Stimulated activated CD4-positive, alpha-beta T cell treated with anti-CD3 and anti-CD28 coated beads, Interleukin-12 subunit alpha, Interleukin-12 subunit beta, amount 100 ng/mL, for 24 hours (primary cell): ENCODE measurements at places on chromosomes 6 and 20.

DNA sequence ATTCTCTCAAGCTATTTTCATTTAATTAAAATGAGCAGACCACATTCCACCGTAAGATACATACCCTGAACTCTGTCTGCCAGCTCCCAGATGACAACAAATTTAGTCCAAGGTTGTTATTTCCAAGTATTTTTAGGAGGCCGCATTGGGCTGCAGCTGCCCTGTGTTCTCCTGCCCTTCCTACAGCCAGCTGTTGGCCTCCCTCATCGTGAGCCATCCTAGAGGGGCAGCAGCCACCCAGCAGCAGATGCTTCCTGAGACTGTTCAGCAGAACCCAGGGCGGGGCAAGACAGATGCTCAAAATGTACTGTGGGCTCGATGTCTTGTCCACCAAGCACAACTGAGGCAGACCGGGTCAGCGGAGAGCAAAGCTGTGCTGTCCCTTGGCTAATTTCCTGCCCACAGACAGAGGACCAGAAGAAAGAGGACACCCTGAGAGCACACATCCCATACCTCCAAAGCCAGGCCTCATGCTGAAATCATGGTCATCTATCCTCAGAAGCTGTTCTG is 16.4 kb downstream of the GABRR1 start:
- no peak for DNase-seq

DNA sequence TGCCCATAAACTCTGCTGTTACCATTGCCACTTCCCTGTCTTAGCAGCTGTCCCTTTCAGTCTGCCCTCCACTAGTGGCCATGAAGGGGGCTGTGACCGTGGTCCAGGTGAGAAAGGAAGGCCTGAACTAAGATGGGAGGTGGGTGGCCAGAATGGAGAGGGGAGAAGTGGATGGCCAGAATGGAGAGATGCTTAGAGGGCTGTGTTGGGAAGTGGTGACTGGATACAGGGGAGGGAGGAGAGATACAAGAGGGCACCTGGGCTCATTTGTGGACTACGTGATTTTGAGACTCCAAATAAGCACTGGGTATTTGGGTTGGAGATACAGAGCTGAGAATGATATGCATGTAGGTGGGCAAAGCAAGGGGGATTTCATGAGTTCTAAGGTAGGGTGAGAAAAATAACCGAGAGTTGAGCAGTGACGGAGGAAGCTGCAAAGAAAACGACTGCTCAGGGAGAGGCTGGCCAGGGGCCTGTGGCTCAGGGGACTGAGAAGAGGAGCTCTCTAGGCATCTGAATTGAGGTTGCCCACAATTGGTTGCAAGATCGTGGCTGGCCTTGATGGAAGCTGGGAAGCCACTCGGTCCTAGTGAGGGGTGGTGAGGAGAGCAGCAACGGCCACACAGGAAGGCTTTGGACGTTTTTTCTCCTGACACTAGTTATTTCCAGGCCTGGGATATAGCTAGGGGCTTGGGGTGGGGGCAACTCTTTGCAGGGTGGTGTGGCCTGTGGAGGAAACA is 36.9 kb downstream of the PANK2 start:
- no peak for DNase-seq

DNA sequence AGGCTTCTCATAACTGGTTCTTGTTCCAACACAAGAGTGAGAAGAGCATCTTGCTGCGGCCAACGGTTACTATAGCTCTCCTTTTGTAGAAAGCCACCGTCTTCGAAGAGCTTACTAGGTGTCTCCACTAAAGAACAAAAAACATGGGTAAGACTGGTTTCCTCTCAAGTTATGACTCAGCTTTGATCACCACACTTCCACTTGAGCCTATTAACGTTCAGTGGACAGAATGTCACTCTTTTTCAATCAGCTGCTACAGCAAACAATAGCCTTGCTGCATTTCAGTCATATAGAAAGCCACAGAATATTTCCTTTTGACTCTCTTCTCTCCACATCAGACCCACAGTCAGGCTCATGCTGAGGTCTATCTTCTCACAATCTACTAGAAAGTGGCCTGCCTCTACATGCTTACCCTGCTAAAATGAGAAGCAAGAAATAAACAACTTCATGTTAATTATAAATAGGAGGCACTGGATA is 243.5 kb upstream of the PREP start:
- no peak for DNase-seq

DNA sequence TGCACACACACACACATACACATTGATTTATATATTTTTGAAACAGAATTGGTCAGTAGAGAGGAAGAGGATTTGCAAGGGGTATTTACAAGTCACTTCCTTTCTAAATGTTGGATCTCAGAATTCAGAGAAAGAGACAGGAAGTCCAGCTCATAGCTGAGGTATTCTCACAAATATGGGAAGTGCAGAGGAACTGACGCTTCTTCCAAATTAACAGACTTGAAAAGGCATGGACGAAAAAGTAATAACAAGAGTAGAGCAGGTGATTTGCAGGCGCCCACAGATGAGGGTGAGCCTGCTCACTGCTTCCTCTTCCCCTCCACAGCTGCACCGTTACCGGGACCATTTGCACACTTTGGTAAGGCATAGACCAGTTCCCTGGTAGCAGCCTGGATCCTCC is 246.4 kb downstream of the PHACTR1 start:
- no peak for DNase-seq

DNA sequence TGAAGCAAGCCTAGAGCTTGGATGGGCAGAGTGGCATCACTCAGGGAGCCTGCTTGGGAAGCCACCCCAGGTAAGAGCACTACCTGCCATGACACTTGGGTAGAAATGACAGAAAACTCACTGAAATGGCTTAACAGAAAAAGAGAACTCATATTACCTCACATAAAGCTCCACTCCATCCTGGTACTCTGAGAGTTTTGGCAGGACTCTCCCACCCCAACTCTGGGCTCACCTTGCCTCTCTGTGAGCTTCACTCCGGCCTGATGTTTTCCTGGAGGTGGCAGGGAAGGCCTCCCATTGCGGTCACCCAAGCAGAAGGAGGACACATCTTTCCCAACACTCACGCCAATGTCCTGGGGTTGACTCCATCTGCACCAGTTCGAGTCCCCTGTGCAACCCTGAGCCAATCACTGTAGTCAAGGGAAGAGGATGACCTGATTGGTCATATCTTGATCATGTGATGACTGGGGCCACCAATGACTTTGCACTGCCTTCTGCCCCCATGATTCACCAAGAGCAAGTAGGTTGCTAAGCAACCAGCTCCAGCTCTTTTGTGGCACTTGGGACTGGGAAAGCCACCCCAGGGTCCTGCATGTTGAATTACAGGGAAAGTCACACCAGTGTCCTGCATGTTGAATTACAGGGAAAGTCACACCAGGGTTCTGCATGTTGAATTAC is 446.1 kb upstream of the SULF2 start:
- DNase-seq = no peak

DNA sequence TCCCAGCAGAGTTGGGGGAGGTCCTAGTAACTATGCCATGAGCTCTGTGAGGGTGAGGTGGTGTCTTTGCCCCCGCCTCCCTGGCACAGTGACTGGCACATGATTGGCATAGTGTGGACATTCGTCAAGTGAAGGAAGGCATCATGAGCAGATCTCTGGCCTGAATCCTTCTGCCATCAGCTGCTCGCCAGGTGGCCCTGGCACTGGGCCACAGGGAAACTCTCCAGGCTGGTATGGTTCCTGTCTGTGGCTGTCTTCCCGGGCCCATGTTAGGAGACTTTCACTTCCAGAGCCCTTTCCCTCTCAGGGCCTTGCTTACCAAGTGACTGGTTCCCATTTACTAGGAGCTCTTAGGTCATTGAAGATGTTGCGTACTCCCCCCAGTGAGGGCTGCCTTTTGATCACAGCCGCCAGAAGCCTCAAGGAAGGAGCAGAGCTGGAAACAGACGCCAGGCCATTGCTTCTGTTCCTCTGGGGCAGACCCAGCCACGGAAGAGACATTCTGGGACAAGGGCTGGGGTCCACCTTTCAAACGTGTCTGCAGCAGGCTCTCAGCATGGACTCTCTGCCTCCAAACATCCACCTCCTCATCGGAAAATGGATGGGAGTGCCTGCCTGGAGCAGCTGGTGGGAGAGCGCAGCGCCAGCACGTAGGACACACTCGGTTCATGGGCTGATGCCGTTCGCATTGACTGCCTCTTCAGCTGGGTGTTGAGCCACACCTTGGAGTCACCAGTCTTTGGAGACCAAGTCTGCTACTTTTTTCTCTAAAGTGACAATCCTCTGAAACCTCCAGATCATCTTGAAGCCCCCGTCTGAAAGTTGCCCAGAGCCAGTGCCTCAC is 67.2 kb downstream of the PTPN1 start:
- DNase-seq = no peak

DNA sequence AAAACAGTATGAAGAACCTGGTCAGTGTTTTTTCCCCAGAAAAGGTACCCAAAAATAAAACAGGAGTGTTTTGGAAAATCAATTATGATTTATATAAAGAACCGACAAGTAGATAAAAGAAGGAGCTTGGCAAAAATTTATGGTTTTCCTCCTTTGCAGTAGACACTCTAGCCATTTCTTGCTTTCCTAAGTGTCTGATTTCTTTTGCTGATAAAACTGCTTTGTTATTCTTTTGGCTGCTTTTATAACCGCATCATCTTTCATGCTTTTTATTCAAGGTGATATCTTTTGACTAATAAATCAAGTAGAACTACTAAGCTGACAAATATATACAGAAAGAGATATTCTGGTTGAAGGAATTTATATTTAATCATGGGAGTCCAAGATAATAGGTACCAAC is 16.6 kb downstream of the ATG5 start:
- no peak for DNase-seq

DNA sequence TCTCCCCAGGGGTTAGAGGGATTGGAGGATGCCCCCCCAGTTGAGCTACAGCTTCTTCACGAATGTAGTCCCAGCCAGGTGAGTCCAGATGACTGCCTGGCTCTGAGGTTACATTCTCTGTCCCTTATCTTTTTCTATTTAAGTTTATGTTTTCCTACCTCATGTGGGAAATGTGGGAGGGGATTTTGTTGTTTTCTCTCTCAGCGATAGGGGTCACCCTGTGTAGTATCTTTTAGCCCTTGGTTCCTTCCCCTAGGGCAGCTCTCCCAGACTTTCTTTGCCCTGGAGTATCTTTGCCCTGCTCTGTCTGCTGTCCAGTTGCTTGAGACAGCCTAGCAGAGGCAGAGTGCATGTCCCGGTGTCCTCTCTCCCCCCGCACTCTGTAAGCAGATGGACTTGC is 5.8 kb downstream of the FANCE start:
- DNase-seq = no peak

DNA sequence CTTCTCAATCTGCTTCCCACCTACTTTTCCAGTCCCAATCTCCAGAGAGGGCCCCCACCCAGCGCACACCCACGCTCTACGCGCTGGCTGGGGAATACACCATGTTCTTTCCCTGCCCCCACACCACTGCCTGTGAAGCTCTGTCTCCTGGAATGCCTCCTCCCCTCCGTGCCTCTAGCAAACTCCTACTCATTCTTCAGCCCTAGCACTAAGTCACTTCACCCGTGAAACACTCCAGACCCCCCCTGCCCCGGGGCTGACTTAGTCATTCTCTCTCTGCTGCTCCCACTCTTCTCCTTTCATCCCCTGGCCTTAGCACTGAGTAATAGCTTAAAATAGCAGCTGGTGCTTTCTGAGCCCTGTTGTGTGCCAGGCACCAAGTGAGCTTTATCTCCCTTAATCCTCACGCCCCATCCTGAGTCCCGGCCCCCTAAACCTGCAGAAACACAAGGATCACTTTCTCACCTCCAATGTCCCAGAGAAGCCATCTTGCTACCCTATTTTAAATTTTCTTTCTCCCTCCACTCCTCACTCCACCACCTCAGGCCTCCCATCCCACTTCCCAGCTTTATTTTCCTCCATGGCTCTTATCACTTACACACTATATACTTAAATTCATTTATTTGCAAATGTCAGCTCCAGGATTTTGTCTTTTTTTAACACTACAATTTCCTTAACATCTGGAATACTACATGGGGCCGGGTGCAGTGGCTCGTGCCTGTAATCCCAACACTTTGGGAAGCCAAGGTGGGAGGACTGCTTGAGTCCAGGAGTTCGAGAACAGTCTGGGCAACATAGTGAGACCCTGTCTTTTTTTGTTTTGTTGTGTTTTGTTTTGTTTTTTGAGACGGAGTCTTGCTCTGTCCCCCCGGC is 6.3 kb upstream of the PARD6B start:
- DNase-seq = peak; percentile 76

GRCh38 chr6:56786256-56786655 is 143.6 kb upstream of the DST start:
- no peak for DNase-seq

GRCh38 chr6:28943557-28944411 is 20.0 kb upstream of the TRIM27 start:
- peak; percentile 77 for DNase-seq

DNA sequence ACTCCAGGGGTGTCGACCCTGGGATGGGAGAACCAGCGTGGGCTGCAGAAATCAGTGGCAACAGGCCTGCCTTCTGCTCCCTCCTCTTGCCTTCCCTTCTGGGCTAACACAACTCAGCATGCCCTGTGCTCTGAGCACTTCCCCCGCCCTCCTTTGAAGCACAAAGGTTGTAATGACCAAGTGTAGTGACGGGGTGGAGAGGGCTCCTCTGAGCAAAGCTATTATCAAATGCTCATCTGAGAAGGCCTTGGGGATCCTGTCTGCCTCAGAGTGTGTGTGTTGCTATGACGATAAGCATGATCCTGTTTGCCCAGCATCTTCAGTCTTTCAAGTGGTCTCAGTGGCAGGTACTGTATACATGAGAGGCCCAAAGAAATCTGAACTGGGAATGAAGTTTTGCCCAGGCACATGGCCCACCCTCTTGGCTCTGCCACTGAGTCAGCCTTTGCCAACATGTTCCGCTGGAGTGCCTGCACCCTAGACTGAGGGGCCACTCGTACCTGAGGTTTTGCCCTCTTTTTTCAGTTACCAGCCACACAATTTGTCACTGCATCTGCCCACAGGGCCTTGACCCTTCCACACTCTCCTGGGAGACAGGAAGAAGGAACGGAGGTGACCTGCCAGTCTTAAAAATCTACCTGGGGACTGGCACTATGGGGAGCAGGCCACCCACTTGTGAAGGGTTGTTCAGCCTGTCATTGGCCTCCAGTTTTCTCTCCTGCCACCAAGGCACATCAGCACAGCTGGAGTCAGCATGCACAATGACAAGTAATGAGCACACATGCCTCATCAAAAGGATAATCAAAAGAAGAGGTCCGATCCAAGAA is 74.5 kb downstream of the GFOD1 start:
- DNase-seq = no peak

GRCh38 chr20:63318391-63319163 is 25.6 kb downstream of the COL20A1 start:
- no peak for DNase-seq

DNA sequence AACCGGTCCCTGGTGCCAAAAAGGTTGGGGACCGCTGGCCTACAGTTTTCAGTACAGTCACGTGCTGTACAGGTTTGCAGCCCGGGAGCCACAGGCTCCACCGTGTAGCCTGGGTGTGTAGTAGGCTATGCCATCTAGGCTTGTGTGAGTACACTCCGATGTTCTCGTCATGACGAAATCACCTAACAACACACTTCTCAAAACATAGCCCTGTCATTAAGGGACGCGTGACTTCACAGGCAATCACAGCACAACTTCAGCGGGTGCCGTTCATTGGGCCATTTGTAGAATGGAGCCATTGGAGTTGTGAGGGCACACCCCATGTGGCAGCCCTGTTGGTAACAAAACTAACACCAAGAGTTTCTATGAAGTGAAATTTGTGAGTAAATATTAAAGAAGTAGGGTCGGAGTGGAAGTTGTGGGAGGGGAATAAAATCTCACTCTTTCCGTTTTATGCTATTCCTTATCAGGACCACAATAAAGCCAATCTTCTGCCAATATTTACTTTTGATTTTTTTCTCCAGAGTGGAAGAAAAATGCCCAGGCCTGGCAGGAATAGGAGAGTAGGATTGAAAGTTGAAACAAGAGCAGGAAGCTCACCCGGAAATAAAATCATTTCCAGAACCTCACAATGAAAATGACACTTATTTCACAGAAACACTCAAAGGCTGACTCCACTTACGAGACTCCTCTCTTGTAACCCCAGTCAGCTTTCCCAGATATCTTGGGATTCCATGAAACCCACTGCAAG is 63.7 kb upstream of the PTPN1 start:
- DNase-seq = no peak
